ENCODE measurements at places on chromosomes 16 and 17. TPM values are rescaled to one million over a fixed set of nuclear protein-coding genes. Genes with fewer than 3 reads are reported as not detected.

PIMREG gene
- not detected for total RNA-seq

HP gene
- total RNA-seq = 23.8 TPM

MRPL58 gene
- total RNA-seq = 20.1 TPM

TSNAXIP1 gene
- total RNA-seq = 4.9 TPM

ATP2A1 gene
- 1.6 TPM for total RNA-seq

PPY gene
- total RNA-seq = not detected

DCXR gene
- total RNA-seq = 23.8 TPM

DNAH17 gene
- total RNA-seq = 1.1 TPM

OTOP3 gene
- total RNA-seq = not detected

C16orf96 gene
- total RNA-seq = not detected

HS3ST3A1 gene
- not detected for total RNA-seq

PEMT gene
- 61.7 TPM for total RNA-seq

TBC1D3E gene
- not detected for total RNA-seq

SMG1 gene
- 69.9 TPM for total RNA-seq

CCR7 gene
- total RNA-seq = not detected

NTN1 gene
- total RNA-seq = 15.1 TPM

PRPSAP1 gene
- 52.4 TPM for total RNA-seq

LRRC46 gene
- 0.51 TPM for total RNA-seq

EFCAB5 gene
- not detected for total RNA-seq

TAT gene
- not detected for total RNA-seq

ORC6 gene
- total RNA-seq = 11.3 TPM

PRRT2 gene
- total RNA-seq = 54.5 TPM

TNFRSF13B gene
- total RNA-seq = not detected

CHRNE gene
- not detected for total RNA-seq

AKAP10 gene
- total RNA-seq = 56.9 TPM

KRTAP4-5 gene
- not detected for total RNA-seq

OR1A1 gene
- total RNA-seq = not detected

NME1 gene
- total RNA-seq = 24.1 TPM

GRAP gene
- 17.9 TPM for total RNA-seq
